Heart right ventricle (tissue), 16 donors: ENCODE measurements at places on chromosomes 12 and 14. TPM values are rescaled to one million over a fixed set of nuclear protein-coding genes. Genes with fewer than 3 reads are reported as not detected.
A peak's percentile ranks its signal among the peaks of the same experiment; 100 is the strongest.

The MYH6 gene
- 3,967 TPM for polyA plus RNA-seq

The PSME2 gene
- polyA plus RNA-seq: 290 TPM

The TAPBPL gene
- polyA plus RNA-seq: 7.9 TPM

The DTX3 gene
- polyA plus RNA-seq: 58.2 TPM

The SOCS2 gene
- polyA plus RNA-seq: 19.5 TPM

The RTN1 gene
- 0.52 TPM for polyA plus RNA-seq

The IFNG-AS1 gene
- 0.37 TPM for polyA plus RNA-seq

The DBX2 gene
- 0.07 TPM for polyA plus RNA-seq

The TMEM229B gene
- polyA plus RNA-seq: 0.68 TPM

The KRT75 gene
- not detected for polyA plus RNA-seq

The CINP gene
- polyA plus RNA-seq: 46.0 TPM

The GCN1 gene
- 17.2 TPM for polyA plus RNA-seq

DNA sequence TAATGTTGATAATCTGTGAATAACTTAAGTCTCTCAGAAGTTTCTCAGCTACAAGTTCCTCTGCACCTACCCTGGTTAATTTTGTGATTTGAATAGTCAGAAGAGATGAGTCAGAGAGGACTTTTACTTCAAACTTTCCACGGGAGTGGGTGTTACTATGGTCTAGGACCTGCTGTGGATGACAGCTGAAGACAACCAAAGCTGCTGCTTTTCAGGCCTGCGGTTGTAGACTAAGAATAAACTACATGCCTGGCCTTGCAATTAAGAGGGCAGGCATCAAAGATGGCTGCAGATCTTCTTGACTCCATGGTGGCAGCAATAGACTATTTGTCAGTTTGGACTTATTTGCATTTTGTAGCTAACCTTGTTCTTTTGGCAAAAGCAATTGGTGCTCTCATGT, 227.1 kb upstream of the KRR1 start:
- no peak for DNase-seq

DNA sequence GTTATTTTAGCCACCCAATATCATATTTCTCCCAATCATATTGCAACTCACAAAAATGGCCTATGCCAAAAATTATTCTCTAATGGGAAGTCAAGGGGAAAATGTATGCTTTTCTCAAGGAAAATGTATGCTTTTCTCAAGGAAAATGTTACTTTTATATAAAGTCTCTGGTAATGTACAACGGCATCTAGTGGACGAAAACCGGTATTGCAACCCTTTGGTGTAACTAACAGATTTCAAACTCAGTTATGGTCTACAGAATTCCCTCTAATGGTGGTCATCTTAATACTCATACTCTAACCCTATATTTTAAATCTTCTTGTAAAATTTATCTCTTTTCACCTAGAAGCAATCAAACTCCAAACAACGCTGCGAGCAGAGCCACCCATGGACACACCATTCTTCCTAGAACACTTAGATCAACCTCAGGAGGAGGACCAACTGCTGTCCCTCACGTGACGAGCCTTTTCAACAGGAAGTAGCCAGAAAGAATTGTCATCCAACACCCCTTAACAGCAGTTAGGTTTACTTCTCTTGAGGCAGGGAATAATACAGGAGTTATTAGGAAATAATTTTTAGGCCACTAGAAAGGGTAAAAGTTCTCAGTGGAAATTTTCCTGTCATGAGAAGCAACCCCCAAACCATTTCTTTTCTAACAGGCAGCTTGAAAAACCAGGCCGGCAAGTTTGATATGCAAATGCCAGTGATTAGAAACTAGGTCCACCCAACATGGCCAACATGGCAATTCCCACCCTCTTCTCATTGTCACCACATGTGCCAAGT, 20.1 kb downstream of the APOBEC1 start:
- DNase-seq: no peak

- DNase-seq: peak; percentile 17
Measured at GRCh38 chr12:12534166-12534866, 28.3 kb downstream of the DUSP16 start.

DNA sequence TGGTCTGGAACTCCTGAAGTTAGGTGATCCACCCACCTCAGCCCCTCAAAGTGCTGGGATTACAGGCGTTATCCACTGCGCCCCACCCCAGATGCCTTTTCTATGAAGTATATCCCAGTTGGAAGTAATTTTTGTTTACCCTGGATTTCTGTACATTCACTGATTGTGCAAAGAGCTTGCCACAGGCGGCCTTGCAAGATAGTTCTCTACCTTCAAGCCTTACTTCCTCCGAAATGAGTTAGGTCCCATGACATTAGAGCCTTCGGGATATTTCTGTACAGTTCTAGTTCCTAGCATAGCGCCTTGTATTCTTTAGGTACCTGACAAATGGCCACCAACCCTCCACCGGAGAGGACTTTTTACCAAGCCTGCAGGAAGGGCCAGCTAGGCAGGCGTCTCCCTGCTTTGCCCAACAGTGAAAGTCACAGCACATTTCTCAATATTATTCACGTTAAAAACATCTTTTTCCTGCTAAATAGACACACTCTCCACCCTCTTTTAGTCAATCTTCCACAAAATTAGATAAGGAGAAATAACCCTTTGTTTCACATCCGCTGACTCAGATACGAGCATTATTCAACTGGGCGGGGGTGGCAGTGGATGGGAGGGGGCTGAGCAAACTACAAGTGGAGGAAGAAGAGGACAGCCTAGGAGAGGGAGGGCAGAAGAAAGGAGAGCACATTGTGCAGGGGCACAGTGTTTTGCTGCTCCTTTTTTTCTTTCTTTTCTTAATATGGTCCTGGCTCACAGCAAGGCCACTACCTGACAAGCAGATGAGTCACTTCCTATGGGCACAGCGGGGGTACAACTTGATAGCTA, 40.0 kb upstream of the CAPRIN2 start:
- no peak for DNase-seq

- DNase-seq: no peak
Measured at GRCh38 chr12:116603546-116604177, 44.5 kb downstream of the MAP1LC3B2 start.

DNA sequence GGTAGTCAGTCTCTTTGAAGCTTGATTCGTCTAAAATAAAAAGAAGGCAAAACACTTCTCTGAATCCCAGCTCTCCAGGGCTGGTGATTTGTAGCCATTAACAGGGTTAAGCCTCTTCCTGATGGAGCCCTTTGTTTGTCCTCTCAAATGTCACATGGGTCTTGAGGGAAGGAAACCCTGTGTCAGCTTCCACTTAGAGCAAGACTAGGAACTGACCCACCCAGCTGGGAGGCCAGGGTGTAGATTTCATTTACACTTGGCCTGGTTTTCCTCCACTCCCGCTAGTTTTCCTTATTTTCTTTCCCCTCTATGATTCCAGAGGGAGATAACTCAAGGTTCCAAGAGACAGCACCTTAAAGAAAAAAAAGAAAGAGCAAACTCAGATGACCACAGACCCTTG, 230.5 kb upstream of the EGLN3 start:
- no peak for DNase-seq

DNA sequence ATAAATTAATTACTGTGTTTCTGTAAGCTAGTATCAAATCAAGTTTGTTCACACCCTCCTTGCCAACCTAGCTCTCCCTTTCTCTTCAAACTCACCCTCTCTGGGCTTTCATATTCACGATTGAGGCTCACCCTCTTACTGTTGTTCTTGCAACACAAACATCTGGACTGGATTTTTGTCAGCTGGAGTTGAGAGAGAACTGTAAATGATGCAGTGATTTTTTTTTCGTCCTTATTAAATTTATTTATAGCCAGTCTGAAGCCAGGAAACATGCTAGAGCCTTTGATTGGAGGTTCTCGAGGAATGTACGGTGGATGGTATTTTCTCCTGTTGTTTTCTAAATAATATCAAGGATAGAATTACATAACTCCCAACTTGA, 485.1 kb downstream of the ZFP36L1 start:
- no peak for DNase-seq

DNA sequence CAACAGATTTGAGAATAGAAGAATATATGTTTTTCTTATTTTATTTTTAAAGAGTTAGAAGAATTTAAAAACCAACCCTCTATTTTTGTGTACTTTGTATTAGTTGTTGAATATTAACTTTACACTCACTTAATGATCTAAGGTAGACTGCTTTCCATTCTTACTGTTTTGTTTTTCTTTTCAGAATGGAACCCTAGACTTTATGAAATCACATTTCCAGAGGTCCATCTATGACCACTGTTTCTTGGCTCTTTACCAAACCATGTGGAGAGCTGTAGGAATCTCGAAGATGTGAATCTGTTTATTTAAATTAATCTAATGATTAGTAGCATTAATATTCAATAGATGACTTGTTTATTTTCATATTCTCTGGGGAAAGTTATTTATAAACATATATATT, 7.2 kb upstream of the PIK3C2G start:
- no peak for DNase-seq

- no peak for DNase-seq
Measured at GRCh38 chr14:41642789-41643188, 36.1 kb downstream of the LRFN5 start.

- DNase-seq: no peak
Measured at GRCh38 chr12:63805704-63806672, 26.3 kb downstream of the RXYLT1 start.
